ENCODE measurements at places on chromosomes 7 and 10.

GRCh38 chr10:91033324-91033950 is 112.5 kb upstream of the ANKRD1 start:
- no peak for DNase-seq

GRCh38 chr10:61159253-61159652 is 215.3 kb upstream of the RHOBTB1 start:
- peak; percentile 5 for DNase-seq

- no peak for DNase-seq
These were observed 25.5 kb upstream of the HABP2 start for GRCh38 chr10:113527211-113527906.

DNA sequence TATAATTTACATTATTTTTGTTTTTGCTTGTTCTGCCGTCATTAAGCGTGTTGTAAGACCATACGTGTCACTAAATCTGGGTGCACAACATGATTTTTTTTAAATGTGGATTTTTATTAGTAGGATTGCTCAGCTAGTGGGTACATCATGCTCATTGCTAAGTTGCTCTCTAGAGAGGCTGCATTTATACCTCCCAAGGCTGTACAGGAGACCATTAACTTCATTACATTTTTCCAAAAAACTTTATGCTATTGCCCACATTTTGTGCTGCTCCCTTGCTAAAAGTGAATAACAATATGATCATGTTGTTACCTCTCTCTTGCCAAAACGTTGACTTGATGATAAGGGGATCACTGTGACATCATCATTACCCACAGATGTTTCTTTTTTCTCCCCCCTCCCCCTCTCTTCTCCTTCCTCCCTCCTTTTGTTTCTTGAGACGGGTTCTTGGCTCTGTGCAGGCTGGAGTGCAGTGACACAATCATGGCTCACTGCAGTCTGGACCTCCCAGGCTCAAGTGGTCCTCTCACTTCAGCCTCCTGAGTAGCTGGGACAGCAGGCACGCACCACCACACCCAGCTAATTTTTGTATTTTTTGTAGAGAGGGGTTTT is 65.1 kb downstream of the BMPR1A start:
- DNase-seq, result no peak

DNA sequence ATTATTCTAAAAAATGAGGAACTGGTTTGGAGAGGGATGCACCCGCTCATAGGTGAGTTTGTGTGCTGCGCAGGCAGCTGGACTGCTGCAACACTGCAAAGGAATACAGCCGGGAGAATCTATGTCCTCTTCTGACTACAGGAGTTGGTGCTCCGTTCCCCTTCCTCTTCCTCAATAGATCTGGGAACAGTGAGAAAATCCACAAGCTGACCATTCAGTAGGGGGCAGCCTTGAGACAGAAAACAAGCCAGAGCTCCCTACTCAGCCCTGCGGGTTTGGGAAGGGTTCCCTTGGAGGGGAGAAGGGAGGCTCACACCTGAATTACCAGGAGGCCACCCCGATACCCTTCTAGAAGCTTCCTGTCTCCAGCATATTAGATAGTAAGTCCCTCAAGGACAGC is 87.3 kb upstream of the FOXI2 start:
- DNase-seq, result no peak

GRCh38 chr10:51129946-51130544 is 55.8 kb downstream of the PRKG1 start:
- no peak for DNase-seq

- no peak for DNase-seq
These were observed 244.2 kb upstream of the FOXK1 start for GRCh38 chr7:4437916-4438315.

DNA sequence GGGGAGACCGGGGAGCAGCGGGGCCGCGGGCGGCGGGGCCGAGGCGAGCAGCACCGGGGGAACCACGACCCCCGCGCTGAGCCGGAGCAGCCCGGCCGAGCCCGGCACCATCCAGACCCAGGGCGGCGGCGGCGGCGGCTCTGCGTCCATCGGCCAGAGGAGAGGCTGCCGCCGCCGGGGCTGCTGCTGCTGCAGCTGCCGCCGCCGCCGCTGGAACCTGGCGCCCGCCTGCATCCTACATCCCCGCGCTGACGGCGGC is 190 bp downstream of the TCERG1L start:
- no peak for DNase-seq

DNA sequence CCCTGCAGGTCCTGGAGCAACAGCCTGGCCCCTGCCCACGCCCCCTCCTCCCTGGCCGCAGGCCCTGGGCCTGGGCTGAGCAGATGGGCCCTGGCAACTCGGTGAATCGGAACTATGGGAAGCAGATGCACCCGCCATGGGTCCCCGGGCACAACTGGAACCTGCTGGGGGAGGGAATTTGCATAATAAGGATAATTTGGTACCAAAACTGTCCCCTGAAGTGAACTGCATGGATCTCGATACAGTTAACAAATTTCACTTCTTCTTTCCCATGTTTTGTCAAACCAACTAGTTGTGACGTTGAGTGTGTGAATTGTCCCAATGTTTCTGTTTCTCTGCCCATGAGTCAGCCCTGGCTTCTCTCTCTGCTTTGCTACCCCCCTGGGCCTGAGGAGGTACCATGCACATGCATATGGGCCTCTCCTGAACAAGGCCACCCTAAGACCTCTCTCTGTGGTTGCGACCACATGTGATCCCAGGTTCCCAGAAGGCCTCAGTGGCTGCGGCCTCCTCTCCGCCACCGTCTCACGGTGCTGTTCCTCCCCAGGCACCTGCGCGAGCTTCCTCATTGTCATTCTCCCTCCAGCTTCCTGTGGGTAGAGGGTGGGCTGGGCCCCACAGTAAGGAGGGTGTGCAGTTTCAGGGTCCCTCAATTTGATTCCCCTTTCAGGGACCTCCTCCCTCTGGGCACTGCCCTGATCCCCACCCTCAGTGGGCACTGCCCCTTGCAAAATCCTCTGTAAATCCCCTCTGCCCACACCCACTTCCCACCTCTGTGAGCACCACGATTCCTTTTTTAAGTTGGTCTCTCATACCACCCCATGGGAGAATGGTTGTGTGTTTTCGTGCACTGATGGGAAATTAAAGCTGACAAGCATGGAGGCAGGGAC is 40.0 kb downstream of the FIGNL1 start:
- DNase-seq, result no peak

- no peak for DNase-seq
These were observed 37.7 kb downstream of the CAMK2B start for GRCh38 chr7:44287488-44288380.

All from mammary epithelial cell (primary cell).